ENCODE measurements at places on chromosomes 1 and 21. TPM values are rescaled to one million over a fixed set of nuclear protein-coding genes. Genes with fewer than 3 reads are reported as not detected.

FLG2 gene
- total RNA-seq, result not detected

- peak within 1 kb of the TSS; percentile 97 for H3K4me3 ChIP-seq
- H3K27ac ChIP-seq, result peak within 1 kb of the TSS; percentile 82
- no peaks in the 10 kb centered on the region for H3K27me3 ChIP-seq
- peaks cover 15% of the 10 kb centered on the region for H3K4me1 ChIP-seq
- H3K36me3 ChIP-seq, result no peaks in the 10 kb centered on the region
- DNase-seq, result peak; percentile 94
Observed at GRCh38 chr1:1471389-1472052, at the start of gene ATAD3B. Gene ATAD3B (plus strand): TSS chr1:1471765. CDS start chr1:1471885, 120 bp downstream.

OR2L3 gene
- not detected for total RNA-seq

DNA sequence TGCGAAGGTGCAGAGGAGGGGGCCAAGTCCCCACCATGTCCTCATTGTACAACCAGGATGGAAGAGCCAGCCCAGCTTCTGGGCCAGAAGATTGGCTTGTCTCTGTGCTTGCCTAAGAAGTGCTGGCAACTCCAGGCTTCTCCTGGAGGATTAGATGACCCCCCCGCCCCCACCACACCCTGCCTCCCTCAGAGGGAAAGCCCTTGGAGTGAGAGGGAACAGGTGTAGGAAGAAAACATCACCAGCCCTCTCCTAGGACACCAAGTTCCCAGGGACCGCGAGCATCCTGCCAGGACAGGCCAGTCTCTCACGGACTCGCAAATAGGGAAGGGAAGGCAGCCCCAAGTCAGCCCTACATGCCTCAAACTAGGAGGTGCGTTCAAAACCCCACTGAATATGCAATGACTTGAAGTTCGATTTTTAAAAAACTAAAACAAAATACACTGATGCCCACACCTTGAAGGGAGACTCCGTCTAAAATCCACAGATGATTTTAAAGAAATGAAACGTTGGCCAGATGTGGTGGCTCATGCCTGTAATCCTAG is 20.7 kb upstream of the SLC25A33 start:
- no peaks in the 10 kb centered on the region for H3K4me1 ChIP-seq
- no peaks in the 10 kb centered on the region for H3K36me3 ChIP-seq
- no peaks in the 10 kb centered on the region for H3K27me3 ChIP-seq
- DNase-seq, result no peak
- no peak overlapping the region for H3K4me3 ChIP-seq
- H3K27ac ChIP-seq, result no peak overlapping the region

DNA sequence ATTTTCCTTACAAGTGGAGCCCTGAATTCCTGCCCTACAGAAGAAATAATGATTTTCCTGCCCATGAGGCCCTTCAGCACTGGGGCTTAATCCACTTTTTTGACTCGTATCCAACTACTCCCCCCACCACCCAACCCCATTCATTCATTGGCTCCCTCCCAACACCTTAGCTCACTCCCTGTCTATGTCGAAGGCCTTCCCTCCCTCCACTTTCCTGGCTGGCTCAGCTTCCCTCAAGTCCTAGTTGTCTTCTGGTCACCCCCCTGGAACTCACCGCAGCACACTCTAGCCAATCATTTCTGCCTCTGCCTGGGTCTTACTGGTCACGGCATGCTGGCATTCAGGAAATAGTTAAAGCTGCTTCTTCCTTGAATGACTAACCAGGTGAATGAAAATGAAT is 118.9 kb downstream of the PGBD5 start:
- no peaks in the 10 kb centered on the region for H3K4me1 ChIP-seq
- H3K27ac ChIP-seq, result no peak overlapping the region
- no peak overlapping the region for H3K4me3 ChIP-seq
- H3K36me3 ChIP-seq, result no peaks in the 10 kb centered on the region
- H3K27me3 ChIP-seq, result no peaks in the 10 kb centered on the region

GRCh38 chr1:223256034-223256433 is 107.9 kb downstream of the SUSD4 start:
- H3K27me3 ChIP-seq, result no peaks in the 10 kb centered on the region
- no peaks in the 10 kb centered on the region for H3K36me3 ChIP-seq
- H3K4me3 ChIP-seq, result no peak overlapping the region
- no peak for DNase-seq

MYBPH gene
- total RNA-seq, result not detected

- H3K4me3 ChIP-seq, result peak overlapping the region; percentile 67
- H3K27me3 ChIP-seq, result no peaks in the 10 kb centered on the region
- DNase-seq, result peak; percentile 47
- peak overlapping the region; percentile 82 for H3K27ac ChIP-seq
- H3K36me3 ChIP-seq, result no peaks in the 10 kb centered on the region
Observed at GRCh38 chr1:1157914-1158710, 15.6 kb upstream of the TTLL10 start.

B3GALT5 gene
- not detected for total RNA-seq

All from CD4-positive, CD25-positive, alpha-beta regulatory T cell (primary cell).